ENCODE measurements at places on chromosomes 13 and 19. TPM values are rescaled to one million over a fixed set of nuclear protein-coding genes. Genes with fewer than 3 reads are reported as not detected.

GRCh38 chr13:78625384-78625783 is 22.0 kb upstream of the POU4F1 start:
- DNase-seq = no peak
- H3K4me1 ChIP-seq = no peaks in the 10 kb centered on the region
- no peak overlapping the region for H3K4me3 ChIP-seq
- no peaks in the 10 kb centered on the region for H3K27me3 ChIP-seq
- H3K36me3 ChIP-seq = no peaks in the 10 kb centered on the region

- no peaks in the 10 kb centered on the region for H3K4me1 ChIP-seq
- H3K4me3 ChIP-seq = no peak overlapping the region
- no peaks in the 10 kb centered on the region for H3K36me3 ChIP-seq
- H3K27ac ChIP-seq = no peak overlapping the region
Observed at GRCh38 chr13:35747594-35747993, 271.1 kb upstream of the MAB21L1 start.

The LGALS14 gene
- not detected for total RNA-seq

DNA sequence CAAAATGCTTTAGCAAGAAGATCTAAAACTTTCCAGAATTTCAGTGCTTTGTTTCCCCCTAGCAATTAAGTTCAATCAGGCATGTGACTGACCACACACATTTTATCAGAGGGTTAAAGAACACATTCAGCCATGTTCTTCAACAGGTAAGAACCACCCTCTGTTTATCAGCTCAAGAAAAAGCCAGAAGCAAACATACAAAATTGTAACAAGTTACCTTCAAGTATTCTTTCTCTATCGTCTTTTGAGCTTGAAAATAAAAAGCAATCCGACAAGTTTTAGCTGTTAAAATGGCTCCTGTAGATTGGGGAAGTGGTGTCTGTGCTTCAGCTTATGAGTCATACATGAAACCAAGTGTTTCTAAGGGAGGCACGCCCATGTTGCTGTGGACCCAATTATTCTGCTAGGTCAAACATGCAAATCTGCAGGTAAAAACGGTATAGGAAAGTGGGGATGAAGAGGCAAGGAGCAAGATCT is at the start of gene ELF1:
TSS of gene ELF1 (minus strand) at position 306 of the 477 bp plus-strand sequence. CDS start 37,262 bp downstream, outside the sequence.
- peak; percentile 65 for DNase-seq
- H3K36me3 ChIP-seq = no peaks in the 10 kb centered on the region
- peaks cover 11% of the 10 kb centered on the region for H3K4me1 ChIP-seq
- H3K4me3 ChIP-seq = peak within 1 kb of the TSS; percentile 55

GRCh38 chr13:24226762-24227161 is 66.2 kb downstream of the SPATA13 start:
- H3K4me1 ChIP-seq = no peaks in the 10 kb centered on the region
- H3K27me3 ChIP-seq = peaks cover 9% of the 10 kb centered on the region
- H3K36me3 ChIP-seq = no peaks in the 10 kb centered on the region

GRCh38 chr13:106491928-106492587 is 43.4 kb downstream of the EFNB2 start:
- no peaks in the 10 kb centered on the region for H3K27me3 ChIP-seq
- DNase-seq = no peak
- H3K4me1 ChIP-seq = no peaks in the 10 kb centered on the region
- H3K4me3 ChIP-seq = no peak overlapping the region
- peaks cover 38% of the 10 kb centered on the region for H3K36me3 ChIP-seq

GRCh38 chr13:35349673-35350278 is 126.7 kb downstream of the MAB21L1 start:
- peak; percentile 36 for DNase-seq
- no peaks in the 10 kb centered on the region for H3K27me3 ChIP-seq
- no peaks in the 10 kb centered on the region for H3K36me3 ChIP-seq
- no peaks in the 10 kb centered on the region for H3K4me1 ChIP-seq

The PPP1R13L gene
- total RNA-seq = 8.5 TPM

GRCh38 chr19:31498781-31499180 is 149.5 kb upstream of the TSHZ3 start:
- no peaks in the 10 kb centered on the region for H3K4me1 ChIP-seq
- no peak overlapping the region for H3K4me3 ChIP-seq
- no peak for DNase-seq
- no peaks in the 10 kb centered on the region for H3K27me3 ChIP-seq
- H3K36me3 ChIP-seq = no peaks in the 10 kb centered on the region
- H3K27ac ChIP-seq = no peak overlapping the region

The TMEM38A gene
- total RNA-seq = 2.4 TPM
